ENCODE measurements at places on chromosomes 6 and 20.

DNA sequence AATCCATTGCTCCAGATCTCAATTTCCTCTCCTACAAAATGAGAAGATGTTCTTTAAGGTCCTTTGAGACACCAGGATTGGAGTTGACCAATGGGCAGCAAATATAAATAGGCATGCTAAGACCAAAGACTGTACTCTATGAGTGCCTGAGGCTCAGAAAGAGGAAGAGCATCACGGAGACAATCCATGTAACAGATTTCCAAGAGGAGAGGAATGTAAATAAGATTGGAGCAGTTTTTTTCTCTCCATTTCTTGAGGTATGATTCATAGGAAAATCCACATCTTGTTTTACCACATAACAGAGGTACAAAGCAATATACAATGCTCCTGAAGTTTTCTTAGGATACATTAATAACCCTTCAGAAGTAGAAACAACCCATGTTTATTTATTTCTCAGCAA lies 109.8 kb downstream of the UBE3D start:
- no peak for DNase-seq

DNA sequence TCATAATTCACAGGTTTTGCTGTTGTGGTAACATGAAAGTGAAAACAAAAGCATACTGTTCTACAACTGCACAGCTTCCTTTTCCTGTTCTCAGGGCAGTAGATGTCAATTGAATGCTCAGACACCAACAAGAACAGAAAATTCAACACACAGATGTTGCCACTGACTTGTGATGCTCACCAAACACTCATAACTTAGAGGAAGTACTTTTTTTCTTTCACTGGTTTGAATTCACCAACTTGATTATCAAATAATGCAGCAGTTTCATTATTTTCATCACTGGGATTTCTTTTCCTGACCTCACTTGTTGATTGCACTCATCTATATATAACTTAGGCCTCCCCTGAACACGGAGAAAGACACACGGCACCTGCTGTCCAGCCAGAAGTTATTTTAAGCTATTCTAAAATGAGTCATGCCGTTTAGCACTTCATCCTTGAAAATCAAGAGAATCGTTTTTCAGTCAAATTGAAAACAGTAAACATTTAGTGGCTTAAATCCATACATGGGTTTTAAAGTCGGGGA lies 949 bp downstream of the TXLNB start:
- peak; percentile 24 for DNase-seq

- DNase-seq, result no peak
These were observed 303.7 kb downstream of the UTRN start for GRCh38 chr6:144588697-144589325.

- DNase-seq, result peak; percentile 33
These were observed 98.0 kb downstream of the RPP40 start for GRCh38 chr6:4905826-4906225.

DNA sequence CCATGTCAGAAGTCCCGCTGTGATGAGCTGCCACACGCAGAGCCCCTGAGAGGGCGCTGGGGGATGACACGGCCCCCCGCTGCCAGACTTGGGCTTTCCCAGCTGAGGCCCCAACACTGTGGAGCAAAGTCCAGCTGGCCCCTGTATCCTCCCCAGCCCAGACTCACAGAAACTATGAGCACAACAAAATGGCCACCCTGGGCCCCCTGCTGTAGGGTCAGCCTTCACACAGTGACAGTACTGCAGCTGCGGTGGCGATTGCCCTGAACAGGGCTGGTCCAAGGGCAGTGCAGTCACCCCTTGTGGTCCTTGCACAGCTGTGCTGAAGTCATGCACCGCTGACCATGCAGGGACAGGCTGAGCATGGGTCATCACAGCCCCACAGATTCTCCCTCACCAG lies 78.2 kb upstream of the CST7 start:
- no peak for DNase-seq

All from small intestine (tissue), 16 donors.